ENCODE measurements at places on chromosomes 5 and 9.

DNA sequence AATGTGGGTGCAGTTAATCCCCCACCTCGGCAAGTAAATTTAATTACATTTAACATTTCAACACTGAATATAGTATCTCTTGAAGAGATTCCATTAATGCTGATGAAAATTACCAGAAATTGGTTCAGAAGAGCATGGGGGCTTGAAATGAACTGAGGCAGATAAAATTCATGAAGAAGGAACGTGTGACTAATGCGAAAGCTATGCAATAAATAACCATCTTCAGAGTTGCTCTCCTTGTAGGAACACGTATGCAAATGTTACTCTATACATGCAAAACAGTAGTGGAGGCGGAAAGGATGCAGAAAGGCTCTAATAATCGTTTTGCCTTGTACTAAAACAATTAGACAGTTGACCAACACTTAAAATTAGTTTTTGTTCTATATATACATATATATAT is 320.2 kb downstream of the CTNND2 start:
- DNase-seq = peak; percentile 38

DNA sequence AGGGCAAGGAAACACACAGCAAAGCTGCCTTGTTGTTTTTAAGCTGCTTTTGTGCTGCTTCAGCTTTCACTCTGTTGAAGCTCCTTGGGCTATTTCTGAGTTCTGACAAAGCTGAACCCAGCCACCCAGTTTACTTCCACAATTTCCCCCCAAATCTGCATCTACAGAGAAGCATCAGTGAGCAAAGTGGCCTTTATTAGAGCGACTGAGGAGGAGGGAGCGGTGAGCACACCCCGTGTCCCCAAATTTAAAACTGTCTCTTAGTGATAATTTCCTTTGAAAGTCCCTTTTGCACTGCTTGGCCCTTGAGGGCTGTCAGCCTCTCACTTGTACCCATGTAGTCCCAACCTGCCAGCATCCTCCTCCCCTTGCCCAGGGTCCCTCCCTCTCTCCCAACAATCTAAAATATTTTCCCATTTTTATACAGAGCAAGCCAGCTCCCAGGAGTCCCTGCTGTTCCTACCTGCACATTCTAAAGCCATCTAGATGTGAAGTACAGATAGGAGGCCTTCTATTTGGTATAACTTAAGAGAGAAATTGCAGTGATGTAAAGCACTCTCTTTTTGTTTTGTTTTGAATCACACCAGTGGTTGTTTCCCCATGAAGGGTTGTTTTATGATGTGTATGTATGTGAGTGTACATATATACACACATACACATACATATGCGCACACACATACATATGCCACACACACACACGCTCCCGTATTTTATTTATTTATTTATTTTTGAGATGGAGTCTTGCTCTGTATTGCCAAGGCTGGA is 313.5 kb downstream of the TLE4 start:
- no peak for DNase-seq

- no peak for DNase-seq
Observed at GRCh38 chr9:92968081-92968480, 20.8 kb downstream of the FGD3 start.

DNA sequence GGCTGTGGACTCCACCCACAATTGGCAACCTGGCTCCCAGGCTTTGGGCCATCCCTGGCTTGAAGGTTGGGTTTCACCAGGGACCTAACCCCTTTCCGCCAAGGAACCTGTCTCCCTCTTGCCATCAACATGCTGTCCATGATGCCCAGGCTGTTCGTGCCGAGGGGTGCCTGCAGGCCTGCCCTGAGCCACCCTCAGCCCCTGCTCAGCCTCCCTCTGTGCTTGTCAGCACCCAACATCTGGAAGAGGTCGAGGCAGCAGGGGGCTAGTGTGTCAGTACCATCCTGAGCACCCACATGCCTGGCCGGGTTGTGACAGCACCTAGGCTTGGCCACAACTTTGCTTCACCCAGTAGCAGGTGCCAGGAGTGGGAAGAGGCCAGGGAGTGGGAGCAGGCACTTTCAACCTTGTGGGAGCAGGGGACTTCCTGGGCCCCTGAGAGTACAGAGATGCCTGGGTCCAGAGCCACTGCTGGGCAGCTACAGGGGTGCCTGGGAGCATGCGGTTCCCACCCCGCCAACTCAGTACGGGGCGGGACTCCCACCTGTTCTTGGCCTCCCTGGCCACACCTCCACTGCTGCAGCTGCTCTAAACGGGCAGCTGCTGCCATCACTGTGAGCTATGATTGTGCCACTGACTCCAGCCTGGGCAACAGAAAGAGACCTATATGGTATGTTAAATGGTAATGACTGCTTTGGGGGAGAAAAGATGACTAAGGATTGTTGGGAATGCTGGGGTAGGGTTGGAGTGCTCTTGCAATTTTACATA is 6.3 kb downstream of the PDCD1LG2 start:
- peak; percentile 34 for DNase-seq

DNA sequence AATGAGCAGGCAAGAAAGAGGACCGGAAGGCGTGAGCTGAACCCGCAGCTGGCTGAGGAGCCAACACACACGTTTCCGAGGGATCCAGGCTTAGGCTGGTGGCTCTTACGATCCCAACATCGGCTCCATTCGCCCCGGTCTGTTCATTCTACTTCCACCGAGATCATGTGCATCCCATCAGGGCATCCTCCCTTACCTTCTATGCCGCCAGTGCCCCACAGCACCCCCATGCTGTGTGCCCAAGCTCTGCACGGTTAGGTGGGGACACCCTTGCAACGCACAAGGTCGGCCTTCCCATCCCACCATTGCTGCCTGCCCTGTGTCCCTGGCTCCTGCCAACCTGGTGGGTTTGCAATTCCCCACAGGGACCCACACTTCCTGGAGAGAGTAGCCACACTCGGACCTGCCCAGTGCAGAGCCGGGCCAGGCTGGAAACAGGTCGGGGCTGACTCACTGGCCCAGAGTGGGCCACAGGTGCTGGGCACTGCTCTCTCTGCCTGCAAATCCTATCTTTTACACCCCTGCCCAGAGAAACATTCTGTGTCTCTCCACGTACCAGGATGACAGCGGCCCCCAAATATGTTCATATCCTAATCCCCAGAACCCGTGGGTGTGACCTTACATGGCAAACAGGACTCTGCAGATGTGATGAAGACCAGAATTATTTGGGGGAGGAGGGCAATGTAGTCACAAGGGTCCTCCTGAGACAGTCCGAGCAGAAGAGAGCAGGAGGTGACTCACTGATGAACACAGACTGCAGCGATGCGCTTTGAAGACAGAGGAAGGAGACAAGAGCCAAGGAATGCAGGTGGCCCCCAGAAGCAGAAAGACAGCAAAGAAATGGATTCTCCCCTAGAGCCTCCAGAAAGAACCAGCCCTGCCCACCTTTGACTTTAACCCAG is 182.2 kb downstream of the AUH start:
- DNase-seq = peak; percentile 94

GRCh38 chr9:9326749-9327148 is 1286.1 kb downstream of the PTPRD start:
- no peak for DNase-seq

Measured in fibroblast of skin of right biceps (primary cell).